Stimulated activated CD8-positive, alpha-beta memory T cell treated with anti-CD3 and anti-CD28 coated beads, Interleukin-15, amount 100 ng/mL, for 4 hours (primary cell): ENCODE measurements at places on chromosomes 2 and 18.

- no peak for DNase-seq
Measured at GRCh38 chr2:160253440-160254188, 53.5 kb upstream of the ITGB6 start.

DNA sequence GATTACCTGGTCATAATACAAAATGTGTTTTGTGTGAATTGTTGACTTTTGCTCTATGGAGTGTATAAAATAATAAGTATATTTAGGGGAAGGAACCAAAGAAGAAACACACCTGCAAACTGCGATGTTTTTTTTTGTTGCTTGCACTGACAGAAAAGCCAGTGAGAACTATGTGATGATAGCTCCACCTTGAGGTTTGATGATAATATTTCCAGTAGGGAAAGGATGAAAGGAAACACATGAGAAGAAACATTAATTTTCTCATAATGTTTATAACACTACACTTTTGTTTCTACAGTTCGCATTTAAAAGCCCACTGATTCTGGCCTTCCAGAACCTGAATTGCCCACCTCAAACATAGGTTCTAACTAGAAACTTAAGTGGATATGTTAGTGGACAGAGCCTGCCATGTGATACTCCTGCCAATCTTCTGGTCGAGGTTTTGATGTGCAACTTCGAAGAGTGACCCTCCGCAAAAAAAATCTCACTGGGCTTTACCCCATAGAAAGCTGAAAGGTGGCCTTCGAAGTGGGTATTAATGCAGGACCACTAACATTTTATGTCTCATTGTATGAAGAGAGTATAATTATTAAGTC is 476.4 kb upstream of the SPHKAP start:
- no peak for DNase-seq

GRCh38 chr18:79560042-79560860 is 119.4 kb upstream of the CTDP1 start:
- DNase-seq: no peak

DNA sequence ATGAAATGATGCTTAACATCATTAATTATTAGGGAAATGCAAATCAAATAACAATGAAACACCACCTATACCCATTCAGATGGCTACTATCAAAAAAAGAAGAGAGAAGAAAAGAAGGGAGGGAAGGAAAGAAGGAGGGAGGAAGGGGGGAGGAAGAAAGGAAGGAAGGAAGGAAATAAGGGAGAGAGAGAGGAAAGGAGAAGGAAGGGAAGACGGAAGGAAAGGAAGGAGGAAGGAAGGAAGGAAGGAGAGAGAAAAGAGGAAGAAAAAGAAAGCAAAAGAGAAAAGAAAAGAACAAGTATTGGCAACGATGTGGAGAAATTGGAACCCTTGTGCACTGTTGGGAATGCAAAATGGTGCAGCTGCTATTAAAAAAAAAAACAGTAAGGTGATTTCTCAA is 363.3 kb downstream of the TNS1 start:
- DNase-seq: no peak

DNA sequence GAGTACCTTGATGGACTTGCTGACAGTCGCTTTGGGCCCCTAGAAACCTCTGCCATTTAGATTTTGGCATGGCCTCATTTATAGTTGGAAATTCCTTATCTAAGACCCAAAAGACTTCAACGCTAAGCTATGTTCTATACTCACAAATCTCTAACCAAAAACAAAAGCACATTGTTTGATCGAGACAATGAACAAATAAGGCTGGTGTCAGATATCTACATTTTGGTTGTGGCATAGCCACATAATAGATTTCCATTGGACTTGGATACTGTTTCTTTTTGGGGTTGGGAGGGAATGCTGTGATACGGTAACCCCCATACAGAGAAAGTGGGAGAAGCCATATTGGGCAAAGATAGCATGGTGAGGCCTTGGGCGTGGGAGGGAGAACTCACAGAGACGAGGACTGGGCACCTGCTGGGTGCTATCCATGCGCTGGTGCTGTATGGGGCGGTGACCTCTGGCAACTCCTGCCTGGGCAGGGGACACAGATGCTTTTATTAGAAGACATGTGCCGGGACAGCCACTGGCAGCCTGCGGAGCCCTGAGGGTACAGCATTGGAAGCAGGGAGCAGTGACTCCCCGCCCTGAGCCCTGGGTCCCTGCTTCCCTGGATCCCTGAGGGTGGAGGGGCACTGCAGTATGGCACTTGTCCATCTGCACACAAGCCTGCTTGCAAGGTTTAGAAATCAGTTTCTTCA is 97.1 kb downstream of the ASAP2 start:
- no peak for DNase-seq

DNA sequence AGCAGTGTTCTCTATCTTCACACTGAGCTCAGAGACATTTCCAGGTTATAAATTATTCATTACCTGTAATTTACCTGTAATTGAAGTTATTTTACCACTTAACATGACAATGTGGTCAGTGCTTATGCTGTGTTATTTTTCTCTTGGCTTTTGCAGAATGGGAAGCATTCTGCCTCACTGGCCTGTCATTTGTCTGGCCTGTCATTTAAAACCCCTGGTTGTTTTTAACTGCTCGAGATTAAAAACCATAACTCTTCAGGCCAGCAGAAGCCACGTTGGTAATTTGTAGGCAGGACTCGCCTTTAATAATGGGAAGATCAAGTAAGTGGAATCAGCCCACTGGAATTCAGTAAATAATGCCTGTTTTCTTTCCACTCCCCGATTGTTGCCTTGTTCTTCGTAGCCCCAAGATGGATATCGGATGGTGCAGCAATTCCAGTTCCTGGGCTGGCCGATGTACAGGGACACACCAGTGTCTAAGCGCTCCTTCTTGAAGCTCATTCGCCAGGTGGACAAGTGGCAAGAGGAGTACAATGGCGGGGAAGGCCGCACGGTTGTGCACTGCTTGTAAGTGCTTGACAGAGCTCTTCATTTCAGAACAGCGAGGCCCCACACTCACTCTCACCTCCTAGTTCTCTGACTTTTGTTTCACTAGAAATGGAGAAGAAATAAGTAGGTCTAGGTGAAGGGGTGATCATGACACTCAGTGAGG is 222.4 kb upstream of the RAB12 start:
- no peak for DNase-seq

DNA sequence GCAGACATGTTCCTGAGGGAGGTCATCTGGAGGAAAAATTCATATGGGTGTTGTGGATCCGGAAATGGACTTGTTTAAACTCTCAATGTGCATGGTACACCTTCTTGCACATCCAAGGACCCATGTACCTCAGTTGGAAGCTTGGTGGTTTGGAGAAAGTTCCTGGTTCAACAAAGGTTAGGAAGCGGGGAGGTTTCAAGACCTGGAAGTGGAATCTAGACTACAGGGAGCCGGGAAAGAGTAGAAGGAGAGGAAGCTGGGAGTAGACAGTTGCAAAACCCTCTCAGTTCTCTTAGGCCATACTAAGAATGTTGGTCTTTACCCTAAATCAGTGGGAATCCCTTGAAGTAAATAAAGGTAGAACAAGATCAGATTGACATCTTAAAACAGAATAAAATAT is 209.8 kb upstream of the SPOPL start:
- DNase-seq: no peak

DNA sequence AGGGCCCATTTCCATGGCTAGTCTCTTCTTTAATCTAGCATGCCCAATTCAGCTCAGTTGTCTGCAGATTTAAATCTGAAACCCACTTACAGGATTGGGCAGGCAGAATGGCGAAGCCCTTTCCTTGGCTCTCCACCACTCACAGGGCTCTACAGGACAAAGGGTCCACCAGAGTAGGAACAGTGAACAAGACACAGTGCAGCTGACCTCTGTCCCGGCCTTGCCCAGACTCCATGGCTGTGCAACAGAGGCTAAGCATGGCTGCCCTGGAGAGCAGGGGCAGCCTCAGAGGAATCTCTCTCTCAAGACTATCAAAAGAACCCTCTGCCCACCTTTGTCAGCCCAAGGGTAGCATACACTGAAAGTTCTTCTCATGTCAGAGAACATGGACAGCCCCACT is 9.7 kb upstream of the ATP6V1B1 start:
- no peak for DNase-seq

DNA sequence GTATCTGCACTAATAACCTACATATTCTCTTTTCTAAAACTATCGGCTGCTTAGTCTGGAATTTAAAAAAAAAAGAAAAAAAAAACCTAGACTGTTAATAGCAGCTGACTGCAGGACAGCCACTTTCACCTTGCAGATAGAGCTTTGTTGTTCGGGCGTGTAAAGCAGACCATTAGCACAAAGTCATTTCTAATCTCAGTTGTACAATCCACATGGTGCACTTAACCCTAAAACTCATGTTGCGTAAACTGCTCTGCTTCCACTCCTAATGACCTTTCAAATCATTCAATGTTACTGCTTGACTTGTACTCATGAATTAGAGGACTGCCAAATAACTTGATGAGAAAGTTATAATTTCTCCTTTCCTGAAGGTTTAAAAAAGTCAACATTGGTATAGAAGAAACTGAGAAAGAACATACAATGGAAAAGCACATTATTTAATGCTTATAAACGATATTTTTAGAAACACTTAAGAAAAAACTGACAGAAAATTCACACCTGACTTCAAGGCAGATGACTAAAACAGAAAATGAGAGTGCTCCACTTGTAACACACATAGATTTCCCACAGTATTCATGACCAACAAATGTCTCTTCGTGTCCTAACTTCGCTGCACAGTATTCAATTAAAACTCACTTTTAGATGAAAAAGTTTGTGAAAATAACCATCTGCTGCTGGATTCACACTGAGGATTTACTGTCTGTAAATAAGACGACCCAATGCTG is 2.6 kb downstream of the CDH2 start:
- no peak for DNase-seq

DNA sequence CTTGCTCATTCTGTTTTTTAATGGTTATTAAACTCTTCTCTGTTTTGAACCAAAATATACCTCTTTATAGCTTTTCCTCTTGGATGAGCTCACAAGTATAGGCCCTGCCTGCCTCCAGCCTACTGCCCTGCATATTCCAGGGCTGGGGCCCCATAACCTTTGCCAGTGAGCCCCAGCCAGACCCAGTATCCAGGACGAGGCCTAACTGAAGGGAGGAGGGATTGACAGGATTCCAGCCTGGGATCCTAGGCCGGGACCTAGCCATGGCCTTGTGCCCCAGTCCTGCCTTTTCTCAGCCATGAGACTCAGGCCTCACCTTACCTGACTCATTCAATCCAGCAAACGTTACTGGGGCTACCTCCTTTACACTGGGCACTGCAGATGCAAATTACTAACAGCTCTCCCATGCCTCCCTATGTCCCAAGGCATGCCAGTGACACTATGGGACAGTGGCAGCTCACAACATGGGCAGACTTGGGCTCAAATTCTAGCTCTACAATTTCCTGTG is 159.2 kb downstream of the DDX1 start:
- DNase-seq: no peak

GRCh38 chr2:12119841-12120240 is 373.4 kb downstream of the LPIN1 start:
- no peak for DNase-seq

DNA sequence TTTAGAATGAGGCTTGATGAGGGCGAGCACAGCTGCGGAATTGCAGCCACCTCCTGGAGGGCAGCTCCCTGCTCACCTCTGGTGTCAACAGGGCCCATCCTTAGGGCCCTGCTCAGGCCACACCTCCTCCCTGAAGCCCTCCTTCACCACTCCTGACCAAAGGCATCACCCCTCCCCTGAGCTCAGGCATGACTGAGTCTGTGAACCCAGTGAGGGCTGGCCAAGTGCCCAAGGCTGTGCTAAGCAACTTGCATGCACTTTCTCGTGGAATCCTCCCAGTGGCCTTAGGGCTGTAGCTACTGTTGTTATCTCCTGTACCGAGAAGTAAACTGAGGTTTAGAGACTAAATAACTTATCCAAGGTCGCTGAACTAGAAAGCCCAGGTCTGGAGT is 101.7 kb downstream of the KLHL29 start:
- DNase-seq: no peak

GRCh38 chr2:67210430-67210829 is 186.7 kb upstream of the ETAA1 start:
- no peak for DNase-seq
